ENCODE measurements at places on chromosomes 7 and 10.

GRCh38 chr10:6823770-6824169 is 243.7 kb upstream of the PRKCQ start:
- DNase-seq = no peak

DNA sequence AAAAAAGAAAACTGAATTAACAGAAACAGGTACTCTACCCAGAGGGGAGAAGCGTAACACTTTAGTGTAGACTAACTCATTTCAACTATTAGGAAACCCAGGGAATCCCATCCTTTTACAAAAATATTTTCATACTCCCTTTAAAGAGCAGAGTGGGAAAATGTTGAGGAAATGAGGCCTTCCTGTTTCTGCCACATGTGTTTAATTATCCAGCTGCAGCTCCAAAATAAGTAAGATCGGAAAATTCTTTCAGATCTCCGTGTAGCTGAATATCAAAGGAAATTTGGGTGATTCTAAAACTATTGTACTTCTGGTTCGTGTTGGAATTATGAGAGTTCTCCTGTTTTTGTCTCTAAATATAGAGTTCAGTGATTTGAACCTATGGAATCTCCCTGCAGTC is 58.0 kb upstream of the CAV2 start:
- no peak for DNase-seq

GRCh38 chr10:45592432-45592831 is 80.1 kb downstream of the ZFAND4 start:
- DNase-seq = no peak

GRCh38 chr7:121558288-121558687 is 162.2 kb upstream of the FAM3C start:
- peak; percentile 30 for DNase-seq

Measured in HAP-1 (cell line).